Stimulated activated CD4-positive, alpha-beta T cell treated with anti-CD3 and anti-CD28 coated beads, Interleukin-1b, Interleukin-23, amount 100 ng/mL, for 1 hour (primary cell): ENCODE measurements at places on chromosomes 5 and 9.

- no peak for DNase-seq
Measured at GRCh38 chr5:16528382-16529110, 62.9 kb upstream of the ZNF622 start.

DNA sequence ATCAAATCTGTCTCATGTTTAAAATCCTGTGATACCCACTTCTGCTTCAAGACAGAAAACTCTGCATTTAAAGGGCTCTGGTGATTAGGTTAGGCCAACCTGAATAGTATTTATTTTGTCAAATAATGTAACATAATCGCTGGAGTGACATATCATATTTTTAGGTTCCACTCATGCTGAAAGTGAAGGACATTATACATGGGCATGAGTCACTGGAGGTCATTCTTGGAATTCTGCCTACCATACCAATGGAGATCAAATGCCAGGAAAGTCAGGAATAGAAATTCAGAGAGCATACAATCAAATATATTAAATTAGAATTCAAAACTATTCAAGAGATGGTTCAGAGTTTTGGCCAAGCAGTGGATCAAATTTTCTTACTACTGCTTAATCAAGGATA lies 97.1 kb upstream of the PRSS3 start:
- no peak for DNase-seq

DNA sequence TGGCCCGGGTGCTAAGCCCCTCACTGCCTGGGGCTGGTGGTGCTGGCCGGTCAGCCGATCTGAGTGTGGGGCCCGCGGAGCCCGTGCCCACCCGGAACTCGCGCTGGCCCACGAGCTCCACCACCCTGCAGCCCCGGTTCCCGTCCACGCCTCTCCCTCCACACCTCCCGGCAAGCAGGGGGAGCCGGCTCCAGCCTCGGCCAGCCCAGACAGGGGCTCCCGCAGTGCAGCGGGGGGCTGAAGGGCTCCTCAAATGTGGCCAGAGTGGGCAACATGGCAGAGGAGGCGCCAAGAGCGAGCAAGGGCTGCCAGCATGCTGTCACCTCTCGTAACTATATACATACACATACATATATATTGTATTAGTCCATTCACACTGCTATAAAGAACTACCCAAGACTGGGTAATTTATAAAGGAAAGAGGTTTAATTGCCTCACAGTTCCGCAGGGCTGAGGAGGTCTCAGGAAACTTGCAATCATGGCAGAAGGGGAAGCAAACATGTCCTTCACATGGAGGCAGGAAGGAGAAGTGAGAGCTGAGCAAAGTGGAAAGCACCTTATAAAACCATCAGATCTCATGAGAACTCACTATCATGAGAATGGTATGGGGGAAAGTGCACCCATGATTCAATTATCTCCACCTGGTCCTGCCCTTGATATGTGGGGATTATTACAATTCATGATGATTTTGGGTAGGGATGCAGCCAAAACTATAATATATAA lies 56.8 kb downstream of the LIX1 start:
- no peak for DNase-seq

DNA sequence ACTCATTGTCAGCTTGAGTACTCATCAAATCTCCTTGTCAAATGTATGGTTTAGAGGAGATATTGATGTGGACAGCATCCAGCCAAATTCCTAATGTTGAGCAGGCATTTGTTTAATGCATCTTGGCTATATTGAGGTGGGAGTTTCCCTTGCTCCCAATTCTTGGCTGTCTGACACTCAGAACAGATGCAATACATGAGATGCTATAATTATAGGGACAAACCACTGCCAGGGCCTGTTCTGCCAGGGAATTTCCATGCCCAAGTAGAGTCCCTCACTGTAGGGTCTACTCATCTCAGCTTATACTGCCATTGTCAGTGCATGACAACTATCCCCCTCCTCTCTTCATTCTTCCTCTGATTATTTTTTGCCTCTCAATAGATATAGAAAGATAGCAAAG lies 392.0 kb upstream of the KCNN2 start:
- no peak for DNase-seq
